ENCODE measurements at places on chromosomes 2 and 18. TPM values are rescaled to one million over a fixed set of nuclear protein-coding genes. Genes with fewer than 3 reads are reported as not detected.

Gene LRRC30
- total RNA-seq: not detected

Gene ADI1
- 23.7 TPM for total RNA-seq

DNA sequence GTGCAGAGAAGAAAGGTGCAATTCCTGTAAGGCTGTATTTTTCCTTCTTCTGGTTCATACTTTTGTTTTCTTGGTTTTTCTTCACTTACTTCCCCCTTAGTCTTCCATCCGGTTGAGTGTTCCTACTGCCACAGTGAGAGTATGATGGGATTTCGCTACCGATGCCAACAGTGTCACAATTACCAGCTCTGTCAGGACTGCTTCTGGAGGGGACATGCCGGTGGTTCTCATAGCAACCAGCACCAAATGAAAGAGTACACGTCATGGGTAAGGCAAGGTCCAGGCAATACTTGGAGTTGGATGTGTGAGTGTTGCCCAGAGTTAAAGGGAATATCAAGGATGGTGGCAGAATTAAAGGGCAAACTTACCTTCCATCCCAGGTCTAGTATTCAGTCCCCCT, 108.0 kb downstream of the DTNA start:
- H3K27me3 ChIP-seq: peaks cover 3% of the 10 kb centered on the region
- H3K27ac ChIP-seq: no peak overlapping the region
- no peak overlapping the region for H3K4me3 ChIP-seq
- no peaks in the 10 kb centered on the region for H3K4me1 ChIP-seq
- DNase-seq: no peak

- DNase-seq: no peak
- no peaks in the 10 kb centered on the region for H3K36me3 ChIP-seq
- H3K4me1 ChIP-seq: peaks cover 3% of the 10 kb centered on the region
Measured at GRCh38 chr2:23546913-23547312, 161.9 kb downstream of the KLHL29 start.

GRCh38 chr2:111128096-111128495, 7.4 kb downstream of the BCL2L11 start:
- peaks cover 40% of the 10 kb centered on the region for H3K4me1 ChIP-seq
- no peak for DNase-seq
- H3K4me3 ChIP-seq: no peak overlapping the region
- H3K27me3 ChIP-seq: peaks cover 3% of the 10 kb centered on the region
- peaks cover 62% of the 10 kb centered on the region for H3K36me3 ChIP-seq
